ENCODE measurements at places on chromosomes 3 and 15.

GRCh38 chr3:28700728-28701127 lies 352.1 kb upstream of the AZI2 start:
- no peak for DNase-seq

DNA sequence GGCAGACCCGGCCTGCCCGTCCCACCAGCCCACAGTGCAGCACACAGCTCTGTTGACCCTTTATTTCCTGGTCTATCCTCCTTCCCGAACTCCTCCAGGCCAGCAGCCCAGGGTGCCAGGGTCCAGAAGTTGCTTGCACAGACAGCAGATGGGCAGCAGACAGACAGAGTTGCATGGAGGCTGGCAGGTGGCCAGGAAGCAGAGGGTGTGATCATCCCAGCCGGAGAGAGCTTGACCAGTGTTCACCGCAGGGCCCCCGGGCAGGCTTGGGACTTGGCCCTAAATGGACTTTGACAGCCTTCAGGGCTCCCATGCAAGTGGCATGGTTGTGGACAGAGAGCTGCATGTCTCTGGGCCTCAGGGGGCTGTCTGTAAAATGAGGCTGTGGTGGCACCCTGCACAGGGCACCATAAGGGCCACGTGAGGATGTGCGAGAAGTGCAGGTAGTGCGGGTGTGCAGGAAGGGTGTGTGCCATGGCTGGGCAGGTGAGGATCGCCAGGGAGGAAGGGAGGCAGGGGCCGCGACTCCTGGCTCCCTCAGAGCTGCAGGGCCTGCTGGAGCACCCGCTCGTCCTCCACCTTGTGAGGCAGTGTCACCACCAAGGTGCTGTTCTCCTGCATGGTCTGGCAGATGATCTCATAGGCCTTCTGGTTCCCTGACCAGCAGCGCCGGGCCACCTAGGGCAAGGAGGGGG lies 6.3 kb upstream of the ZXDC start:
- no peak for DNase-seq

DNA sequence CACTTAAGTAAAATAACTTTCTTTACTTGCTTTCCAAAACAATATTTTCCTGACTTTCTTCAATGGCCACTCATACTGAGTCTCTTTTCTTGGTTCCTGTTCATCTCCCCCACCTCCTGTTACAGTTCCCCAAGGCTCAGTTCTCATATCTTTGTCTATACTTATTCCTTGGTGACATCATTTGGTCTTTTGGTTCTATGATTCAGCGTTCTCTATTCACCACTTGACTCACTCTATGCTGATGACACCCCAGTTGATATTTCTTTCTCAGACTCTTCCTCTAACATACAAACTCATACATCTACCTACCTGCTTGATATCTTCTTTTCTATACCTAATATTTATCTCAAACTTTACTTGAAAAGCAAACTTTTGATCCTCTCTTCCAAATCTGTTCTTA lies 85.0 kb upstream of the P3H2 start:
- no peak for DNase-seq

GRCh38 chr3:24520976-24521419 lies 26.3 kb upstream of the THRB start:
- no peak for DNase-seq

- no peak for DNase-seq
These were observed 123.1 kb downstream of the DMXL2 start for GRCh38 chr15:51499379-51499976.

DNA sequence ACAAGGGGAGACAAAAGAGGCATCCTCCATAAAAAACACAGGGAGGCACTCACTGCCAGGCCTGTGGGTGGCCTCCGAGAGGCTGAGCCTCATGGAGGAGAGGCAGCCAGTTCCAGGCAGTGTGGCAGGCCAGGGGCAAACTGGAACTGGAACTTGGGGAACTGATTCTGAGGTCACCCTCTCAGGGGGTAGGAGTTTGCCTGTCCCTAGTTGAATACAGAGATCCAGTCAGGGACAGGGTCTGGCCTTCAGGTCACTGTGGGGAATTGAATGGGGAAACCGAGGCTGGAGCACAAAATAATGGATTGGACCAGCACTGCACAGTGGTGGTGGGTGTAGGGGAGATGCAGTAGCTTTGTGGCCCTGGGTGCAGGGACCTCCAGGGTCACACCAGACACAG lies 58.7 kb downstream of the TPRA1 start:
- no peak for DNase-seq

GRCh38 chr3:177460047-177460446 lies 262.8 kb upstream of the TBL1XR1 start:
- DNase-seq, result no peak

DNA sequence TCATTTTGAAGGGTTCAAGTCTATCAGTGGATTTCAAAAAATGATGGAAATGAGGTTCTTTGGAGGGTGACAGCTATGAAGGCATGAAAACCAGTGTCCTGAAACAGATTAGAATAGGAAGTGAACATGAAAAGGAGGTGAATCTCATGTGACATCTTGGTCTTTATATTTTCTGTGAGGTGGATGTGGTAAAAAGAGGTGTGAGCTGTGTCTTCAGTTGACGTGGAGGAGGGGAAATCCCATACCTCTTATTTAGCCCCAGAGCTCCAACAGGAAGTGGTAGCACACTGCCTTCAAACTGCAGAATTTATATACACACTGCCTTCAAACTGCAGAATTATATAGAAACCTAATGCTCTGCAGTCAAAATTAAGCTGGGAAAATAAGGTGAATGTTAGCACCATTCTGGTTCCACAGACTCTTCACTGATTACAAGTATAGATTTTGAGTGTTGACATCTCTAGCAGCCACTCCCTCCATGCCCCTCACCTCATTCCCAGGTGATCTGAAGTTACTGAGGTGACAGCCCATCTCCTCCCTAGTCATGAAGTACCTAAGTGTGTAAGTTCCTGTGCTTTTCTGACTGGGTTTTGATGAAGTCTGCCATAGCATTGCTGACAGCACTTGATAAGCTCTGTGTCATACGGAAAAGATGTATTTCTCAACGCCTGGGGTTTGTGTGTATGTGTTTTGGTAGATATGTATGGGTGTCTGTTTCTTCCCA lies 2.7 kb downstream of the RAB8B start:
- DNase-seq, result no peak

DNA sequence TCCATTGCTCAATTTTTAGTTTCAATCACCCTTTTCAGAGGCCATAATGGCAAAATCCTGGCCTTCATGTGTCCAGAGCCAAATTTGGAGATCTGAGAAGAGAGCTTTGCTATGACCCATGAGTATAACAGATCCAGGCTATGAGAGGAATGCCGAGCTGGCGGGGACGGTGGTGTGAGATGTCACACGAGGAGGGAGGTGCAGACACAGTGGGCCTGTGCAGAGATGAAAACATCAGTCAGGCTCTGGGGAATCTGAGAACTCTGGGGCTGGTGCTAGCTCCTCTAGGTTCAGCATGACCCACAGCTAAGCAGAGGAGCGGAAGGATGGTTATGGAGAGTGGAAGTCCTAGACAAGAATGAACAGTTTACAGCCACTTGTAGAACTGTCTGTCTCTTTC lies 398.3 kb upstream of the ATP10A start:
- no peak for DNase-seq

GRCh38 chr3:150770681-150771080 lies 7.7 kb upstream of the SIAH2 start:
- DNase-seq, result no peak

GRCh38 chr15:70501849-70502248 lies 261.5 kb downstream of the UACA start:
- DNase-seq, result no peak

DNA sequence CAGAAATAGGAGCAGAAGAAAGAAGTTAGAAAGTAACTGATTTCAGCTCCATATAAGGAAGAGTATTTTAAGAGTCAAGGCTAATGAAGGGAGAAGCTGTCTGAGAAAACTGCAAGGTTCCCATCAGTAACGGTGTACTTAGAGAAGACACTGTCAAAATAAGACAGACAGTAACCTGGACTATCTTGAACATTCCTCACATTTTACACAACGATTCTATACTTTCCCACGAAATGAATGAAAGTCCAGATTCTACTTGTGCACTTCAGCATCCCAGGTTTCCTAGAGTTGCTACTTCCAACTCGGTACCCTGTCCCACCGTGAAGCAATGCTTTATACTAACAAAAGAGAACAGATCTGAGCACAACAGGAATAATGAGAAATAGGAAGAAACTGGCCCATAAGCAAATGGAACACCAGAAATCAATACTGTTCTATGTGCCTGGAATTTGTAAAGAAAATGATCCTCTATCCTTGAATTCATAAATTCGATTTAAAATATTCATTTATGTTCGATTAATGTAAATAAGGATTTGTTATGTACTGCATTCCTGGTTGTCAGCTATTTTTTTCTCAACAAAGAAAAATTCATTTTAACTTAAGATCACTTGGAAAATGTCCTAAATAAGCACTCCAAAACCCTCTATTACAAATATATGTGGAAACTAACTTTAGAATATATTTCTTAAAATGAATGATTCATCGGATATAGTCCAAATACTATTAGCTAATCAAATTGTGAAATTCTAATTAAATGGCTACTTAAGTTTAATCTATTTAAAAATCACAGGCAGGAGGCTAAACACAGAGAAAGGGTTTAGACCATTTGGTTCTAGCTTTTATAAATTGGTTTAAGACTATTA lies 1.5 kb downstream of the C3orf70 start:
- no peak for DNase-seq

GRCh38 chr15:91783451-91783850 lies 70.1 kb upstream of the SLCO3A1 start:
- no peak for DNase-seq

- no peak for DNase-seq
These were observed 10.3 kb upstream of the ALDH1A3 start for GRCh38 chr15:100869151-100869999.

DNA sequence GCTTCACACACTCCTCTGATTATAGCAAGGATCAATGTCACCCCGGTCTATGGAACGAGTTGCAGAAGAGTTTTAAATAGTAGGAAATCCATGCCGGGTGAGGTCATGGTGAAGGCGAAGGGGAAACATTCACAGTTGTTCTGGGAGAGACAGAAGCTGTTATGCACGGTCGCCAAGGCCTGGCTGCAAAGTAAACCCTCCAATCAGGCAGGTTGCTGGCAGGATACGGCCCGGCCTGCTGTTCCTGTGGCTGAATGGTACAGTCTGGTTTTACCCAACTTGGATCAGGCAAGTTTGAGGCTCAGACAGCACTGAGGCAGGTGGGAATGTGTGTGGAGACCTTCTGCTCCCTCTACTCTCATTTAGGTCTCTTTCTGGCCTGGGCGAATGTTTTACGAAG lies 45.3 kb upstream of the ATP2B2 start:
- DNase-seq, result no peak

GRCh38 chr3:154334973-154335420 lies 10.7 kb upstream of the DHX36 start:
- DNase-seq, result no peak

DNA sequence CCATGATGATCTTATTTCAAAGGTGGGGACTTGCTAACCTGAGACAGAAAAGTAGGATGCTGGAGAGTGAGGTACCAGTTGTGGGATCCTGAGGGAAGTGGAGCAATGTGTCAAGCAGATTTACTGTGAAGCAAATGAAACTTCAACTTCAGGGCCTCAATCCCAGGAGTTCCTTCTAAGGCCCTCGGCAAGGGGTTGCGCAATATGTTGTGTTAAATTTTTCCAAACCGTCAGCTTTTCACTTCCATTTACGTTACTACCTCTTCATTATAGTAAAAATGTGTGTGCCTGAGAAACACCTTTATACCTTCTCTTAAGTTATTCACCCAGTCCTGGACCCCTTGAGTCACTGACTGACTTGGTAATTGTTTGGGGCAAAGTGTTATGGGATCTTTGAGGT lies 42.5 kb upstream of the KCNH8 start:
- DNase-seq, result no peak

- no peak for DNase-seq
These were observed 63.2 kb upstream of the ATP11B start for GRCh38 chr3:182729903-182730674.

GRCh38 chr15:96703794-96704550 lies 373.5 kb downstream of the NR2F2 start:
- DNase-seq, result no peak

- DNase-seq, result no peak
These were observed 291.1 kb downstream of the CTNNB1 start for GRCh38 chr3:41490360-41490759.

GRCh38 chr3:43894176-43895049 lies 203.7 kb downstream of the ABHD5 start:
- no peak for DNase-seq

- no peak for DNase-seq
These were observed 280.1 kb upstream of the RASGRP1 start for GRCh38 chr15:38844736-38845135.

DNA sequence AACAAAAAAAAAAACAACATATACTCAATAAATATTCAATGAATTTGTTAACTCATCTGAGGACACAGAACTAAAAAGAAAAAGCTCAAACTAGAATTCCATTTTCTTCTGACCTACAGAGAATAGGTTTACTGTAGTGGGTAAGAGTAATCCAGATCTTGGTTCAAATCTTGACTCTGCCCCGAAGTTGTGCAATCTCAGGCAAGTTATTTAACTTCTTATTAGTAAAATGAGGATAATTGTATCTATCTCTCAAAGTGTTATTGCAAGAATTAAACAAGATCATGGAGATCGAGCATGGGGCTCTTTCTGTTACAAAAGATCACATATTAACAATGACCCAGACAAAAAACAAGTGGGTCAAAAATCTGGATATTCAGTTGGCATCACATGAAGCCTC lies 41.1 kb upstream of the OXTR start:
- DNase-seq, result no peak

DNA sequence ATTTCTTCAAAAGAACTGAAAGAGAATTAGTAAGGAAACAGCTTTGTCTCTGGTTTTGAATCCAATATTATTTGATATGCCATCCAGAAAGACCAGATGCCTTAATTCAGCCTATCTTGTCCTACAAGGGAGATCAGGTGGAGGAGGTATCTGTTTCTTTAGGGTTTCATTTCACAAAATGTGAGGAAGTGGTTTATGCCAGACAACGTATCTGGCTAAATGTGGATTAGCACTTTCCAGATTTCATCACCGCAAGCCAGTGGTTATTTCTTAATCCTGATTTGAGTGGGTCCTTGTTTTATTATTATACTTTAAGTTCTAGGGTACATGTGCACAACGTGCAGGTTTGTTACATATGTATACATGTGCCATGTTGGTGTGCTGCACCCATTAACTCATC lies 271.1 kb downstream of the EBLN2 start:
- no peak for DNase-seq

DNA sequence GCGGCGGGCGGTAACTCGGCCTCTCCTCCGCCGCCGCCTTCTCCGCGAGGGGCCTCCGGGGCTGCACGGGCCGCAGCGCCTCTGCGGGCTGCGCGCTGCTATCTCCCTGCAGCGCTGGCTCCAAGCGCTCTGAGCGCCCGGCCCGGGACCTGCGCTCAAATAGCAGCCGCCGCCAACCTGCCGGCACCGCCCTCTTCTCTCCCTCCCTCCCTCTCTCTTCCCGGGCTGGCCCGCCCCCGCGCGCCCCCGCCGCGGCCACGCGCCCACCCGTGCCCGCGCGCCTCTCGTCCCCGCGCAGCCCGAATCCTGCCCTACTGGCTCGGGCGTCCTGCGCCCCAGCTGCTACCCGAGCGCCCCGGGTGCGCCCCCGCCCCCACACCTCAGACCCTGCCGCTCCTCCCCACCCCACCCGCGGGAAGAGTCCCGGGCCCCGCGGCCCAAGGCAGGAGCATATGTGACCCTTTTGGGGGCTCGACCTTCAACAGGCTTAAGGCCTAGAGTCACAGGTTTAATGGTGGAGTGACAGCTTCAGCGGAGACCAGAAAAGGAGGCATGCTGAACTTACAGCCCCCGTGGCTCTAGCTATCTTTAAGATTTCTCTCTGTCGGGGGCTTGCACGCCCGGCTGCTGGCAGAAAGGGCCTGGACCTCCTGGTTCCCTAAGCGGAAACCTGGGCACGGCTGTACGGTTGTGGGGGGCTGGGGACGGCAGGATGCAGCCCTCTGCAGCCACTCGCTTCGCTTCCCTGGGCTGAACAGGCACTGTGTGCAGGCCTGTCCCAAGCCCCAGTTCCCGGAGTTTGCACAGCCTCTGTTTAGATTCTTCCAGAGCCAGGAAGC lies at the start of gene CACNA2D2:
Gene CACNA2D2, minus strand, starts transcription at position 131 of the 839 bp plus-strand sequence. CDS start 211 bp downstream, outside the sequence.
- no peak for DNase-seq
